ENCODE measurements at places on chromosomes 1 and 21.

GRCh38 chr1:150564051-150564991 is 15.1 kb downstream of the MCL1 start:
- peak; percentile 70 for DNase-seq

- no peak for DNase-seq
These were observed 442.6 kb upstream of the ADGRL2 start for GRCh38 chr1:81358151-81358550.

GRCh38 chr1:1752190-1752589 is 26.1 kb downstream of the NADK start:
- DNase-seq: no peak

- no peak for DNase-seq
These were observed 29.6 kb upstream of the RGS1 start for GRCh38 chr1:192545896-192546521.

- DNase-seq: no peak
These were observed 59.6 kb downstream of the PGBD5 start for GRCh38 chr1:230366504-230366915.

DNA sequence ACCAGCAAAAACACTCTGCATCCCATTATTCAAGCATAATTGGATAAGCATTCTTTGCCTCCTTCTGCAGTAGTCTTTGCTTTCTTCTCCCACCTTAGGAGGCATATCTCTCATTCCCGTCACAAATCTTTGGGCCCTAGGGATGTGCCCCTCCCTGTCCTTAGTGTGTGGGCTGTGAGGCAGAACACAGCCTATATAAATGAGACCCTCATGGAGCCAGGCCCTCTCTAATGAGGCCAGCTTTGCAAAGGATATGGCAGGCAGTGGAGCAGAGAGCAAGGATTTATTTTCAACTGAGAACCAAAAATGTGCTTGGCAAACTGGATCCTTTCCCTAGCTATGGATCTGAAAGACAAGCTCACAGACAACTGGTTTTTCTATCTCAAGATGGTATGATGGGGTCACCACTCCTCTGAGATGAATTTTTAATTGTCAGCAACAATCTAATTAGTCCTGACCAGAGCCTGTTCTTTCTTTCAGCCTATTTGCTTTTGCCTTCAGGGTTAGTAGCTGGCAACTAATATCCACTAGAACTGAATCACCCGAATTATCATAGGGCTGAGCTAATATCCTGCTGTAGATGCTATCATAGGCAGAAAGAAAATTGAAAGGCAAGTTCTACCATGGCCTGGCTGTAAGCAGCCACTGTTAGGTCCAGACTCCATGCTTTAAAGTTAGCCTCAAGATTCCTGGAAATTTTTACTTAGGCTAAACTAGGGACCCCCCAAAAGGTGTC is 134.2 kb downstream of the SYT2 start:
- DNase-seq: peak; percentile 57

DNA sequence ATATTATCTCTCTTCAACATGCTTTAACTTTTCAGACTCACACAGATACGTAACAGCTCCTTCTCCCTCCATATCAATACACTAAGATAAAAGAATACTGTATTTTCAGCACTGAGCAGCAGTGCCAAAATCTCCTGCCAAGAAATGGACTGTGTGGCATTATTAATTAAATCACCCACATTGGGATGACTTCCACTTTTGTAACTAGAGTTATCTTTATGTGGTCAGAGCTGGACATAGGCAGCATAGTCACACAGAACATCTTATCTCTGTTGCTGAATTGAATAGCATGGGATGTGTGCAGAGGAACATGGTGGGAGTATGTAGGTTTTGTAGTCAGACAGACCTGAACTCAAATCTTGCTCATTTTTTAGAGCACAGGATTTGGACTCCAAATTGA is 41.4 kb upstream of the CACYBP start:
- peak; percentile 28 for DNase-seq

DNA sequence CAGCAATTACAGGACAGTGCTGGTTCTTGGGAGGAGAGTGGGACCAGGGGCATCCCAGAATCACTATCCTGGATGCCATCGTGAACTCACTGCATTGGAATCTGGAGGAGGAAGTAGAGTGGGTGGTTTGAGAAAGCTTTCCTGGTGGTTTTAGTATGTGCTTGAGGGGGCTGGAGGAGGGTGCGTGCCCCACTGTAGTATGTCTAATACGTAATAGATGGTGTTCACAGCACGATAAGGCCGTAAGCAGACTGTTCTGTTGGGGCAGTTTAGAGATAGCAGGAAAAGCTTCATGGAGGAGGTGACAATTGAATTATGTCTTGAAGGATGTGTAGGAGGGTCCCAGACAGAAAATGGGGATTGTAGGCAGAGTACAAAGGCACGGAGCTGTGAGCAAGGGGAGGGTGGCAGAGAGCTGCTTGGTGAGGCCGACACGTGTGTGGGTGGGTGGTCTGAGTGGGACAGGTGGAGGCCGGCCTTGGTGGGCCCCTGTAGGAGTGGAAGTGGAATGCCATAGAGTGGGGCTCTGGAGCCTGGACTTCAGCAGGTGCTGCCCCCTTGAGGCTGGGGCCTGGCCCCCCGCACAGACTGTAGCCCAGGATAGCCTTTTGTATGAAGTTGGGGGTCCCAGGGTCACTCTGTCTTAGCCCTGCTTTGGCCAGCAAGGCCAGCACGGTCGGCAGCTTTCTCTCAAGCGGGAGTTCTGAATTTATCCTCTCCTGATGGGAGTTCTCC is 37.0 kb downstream of the IL6R start:
- DNase-seq: no peak

GRCh38 chr1:205782627-205783432 is 7.5 kb upstream of the RAB29 start:
- no peak for DNase-seq

GRCh38 chr1:94805912-94806311 is 14.2 kb upstream of the SLC44A3 start:
- DNase-seq: peak; percentile 72

- DNase-seq: peak; percentile 92
These were observed 66.0 kb downstream of the COL18A1 start for GRCh38 chr21:45470773-45471524.

DNA sequence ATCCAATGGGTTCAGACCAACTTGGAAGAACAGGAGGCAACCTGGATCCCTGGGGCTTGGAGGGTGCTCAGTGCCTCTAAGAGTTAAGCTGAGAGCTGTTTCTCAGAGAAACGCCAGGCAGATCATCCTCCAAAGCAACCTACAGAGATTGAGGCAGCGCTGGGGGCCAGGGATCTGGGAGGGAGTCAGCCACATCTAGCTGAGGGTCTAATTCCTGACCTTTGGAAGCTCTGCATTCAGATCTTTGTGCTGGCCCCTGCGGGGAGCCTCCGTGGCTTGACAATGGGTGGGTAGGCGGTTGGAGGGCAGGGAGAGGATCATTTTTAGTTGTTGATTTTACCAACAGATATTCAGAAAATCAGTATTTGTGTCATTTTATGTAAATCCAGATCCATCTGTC is 79.3 kb downstream of the DDX20 start:
- no peak for DNase-seq

DNA sequence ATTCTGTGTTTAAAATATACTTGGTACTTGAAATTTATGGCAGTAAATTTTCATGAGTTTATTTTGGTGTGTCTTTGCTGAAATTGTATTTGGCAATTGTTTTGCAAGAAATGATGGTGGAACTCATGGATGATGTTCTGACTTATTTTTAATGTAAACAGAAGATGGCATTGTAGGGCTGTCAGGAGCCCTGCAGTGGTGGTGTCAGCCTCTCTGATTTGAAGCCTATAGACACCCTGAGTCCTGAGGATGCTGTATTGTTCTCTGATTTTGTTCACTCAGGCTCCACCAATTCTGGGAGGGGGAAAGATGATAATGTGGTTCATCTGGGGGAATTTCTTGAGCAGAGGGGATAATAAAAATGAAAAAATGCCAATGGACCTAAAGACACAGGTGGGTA is 79.8 kb downstream of the LHX8 start:
- DNase-seq: no peak
